ENCODE measurements at places on chromosomes 5 and 9.
A peak's percentile ranks its signal among the peaks of the same experiment; 100 is the strongest.

DNA sequence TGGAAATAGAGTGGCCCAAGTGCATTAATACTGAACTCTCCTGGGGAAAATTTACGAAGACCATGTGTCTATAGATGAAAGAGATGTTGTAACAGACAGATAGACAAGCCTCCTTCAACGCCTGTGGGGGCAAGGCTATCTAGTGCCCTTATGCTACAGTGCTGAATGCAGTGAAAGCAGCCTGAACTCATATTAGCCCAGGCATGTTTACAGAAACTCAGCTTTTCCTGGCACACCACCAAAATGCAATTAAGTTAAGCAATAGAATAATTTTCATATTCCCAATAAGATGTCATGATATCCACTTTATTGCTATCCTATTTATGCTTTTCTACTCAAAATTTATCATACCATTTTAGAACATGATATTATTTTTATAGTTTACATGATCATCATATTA lies 277.0 kb downstream of the DIRAS2 start:
- DNase-seq: no peak

DNA sequence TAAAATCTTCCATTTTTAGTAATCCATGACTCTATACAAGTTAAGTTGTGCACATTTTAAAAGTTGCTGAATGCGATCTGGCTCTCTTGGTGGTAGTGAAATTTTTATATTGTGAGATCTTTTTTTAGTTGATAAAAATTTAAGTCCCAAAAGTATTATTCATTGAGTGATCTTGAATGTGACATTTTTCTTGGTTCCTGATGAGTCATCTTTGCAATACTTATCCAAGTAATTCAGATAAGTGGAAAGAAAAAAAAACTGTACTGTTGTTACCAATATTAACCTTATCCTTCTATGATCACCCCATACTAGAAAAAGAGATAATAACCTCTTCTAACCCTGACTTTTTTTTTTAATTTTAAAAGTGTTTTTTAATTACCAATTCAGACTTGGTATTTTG lies 601.3 kb downstream of the PSAT1 start:
- no peak for DNase-seq

- no peak for DNase-seq
Observed at GRCh38 chr5:145712245-145712644, 122.9 kb downstream of the PRELID2 start.

- DNase-seq: no peak
Observed at GRCh38 chr5:119356612-119357188, 881 bp downstream of the TNFAIP8 start.

DNA sequence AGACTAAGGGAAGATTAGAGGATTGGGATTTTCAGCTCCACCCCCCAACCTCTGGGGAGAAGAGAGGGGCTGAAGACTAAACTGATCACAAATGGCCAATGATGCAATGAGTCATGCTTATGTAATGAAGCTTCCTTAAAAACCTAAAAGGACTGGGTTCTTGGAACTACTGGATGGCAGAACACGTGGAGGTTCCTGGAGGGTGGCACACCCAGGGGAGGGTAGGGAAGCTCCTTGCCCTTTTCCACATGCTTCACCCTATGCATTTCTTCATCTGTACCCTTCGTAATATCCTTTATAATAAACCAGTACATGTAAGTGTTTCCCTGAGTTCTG lies 48.6 kb downstream of the ARHGEF28 start:
- DNase-seq: no peak

DNA sequence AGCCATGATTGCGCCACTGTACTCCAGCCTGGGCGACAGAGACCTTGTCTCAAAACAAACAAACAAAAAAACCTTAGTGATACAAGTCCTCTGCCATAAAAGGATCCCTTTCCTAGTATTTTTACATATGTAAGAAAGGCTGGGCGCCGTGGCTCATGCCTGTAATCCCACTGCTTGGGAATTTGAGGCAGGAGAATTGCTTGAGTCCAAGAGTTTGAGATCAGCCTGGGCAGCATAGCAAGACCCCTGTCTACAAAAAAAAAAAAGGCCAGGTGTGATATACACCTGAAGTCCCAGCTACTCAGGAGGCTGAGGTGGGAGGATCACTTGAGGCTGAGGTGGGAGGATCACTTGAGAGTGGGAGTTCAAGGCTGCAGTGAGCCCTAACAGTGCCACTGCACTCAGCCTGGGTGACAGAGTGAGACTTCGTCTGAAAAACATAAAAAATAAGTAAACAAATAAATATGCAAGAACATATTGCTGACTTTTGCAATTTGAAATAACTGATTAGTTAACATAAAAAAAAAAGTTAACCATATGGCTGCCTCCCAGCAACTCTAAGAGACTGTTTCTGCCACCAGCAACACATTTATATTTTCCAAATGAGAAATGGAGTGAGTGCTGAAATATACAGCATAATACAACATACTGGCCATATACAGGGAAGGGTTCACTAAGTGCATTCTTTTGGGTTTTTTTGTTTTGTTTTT lies 6.9 kb downstream of the ZNF367 start:
- no peak for DNase-seq

- no peak for DNase-seq
Observed at GRCh38 chr5:128708841-128709240, 170.8 kb upstream of the FBN2 start.

GRCh38 chr5:79962575-79963222 lies 28.4 kb downstream of the MTX3 start:
- peak; percentile 8 for DNase-seq

DNA sequence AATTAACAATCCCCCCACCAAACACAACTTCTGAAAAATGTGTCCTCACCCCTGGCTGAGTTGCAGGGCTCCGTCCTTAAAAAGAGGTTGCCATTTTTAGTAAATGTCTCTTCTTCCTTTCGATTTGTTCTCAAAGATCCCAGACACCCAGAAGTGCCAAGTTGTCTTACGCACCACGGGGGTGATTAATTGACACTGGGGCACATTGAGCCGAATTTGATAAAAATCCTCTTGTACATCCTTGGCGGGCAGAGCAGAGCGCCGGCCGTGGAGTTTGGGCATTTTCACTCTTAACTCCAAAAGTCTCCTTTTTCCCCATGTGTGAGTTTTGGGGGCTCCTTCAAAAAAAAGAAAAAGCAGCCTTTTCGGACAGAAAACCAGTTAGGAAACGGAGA lies 4.5 kb downstream of the LMX1B start:
- no peak for DNase-seq

DNA sequence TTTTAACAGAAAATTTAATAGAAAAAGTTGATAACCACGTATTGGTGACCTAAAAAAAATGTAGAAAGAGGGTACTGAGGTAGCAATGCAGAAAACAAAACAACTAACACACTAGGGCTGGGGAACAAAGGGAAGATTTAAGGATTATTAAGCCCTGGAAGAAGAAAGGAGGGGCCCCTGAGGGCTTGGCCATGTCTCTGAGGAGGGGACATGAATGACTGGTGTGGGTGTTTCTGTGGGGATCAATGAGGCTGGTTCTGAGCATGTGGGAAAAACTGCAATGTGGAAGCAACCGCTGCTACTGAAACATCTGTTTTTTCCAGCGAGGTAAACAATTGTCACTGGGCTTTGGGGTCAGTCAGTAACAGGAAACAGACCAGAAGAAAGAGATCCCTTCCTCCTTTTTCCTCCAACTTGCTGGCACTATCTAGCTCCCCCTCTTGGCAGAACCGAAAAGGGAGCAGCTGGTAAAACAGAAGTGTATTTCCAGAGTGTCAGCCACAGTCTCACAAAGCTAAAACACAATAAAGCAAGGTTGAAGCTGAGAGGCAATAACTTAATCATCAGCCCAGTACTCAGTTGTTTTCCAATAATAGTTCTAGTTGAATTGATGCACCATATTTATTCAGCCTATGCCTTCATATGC lies 48.3 kb downstream of the ATPSCKMT start:
- no peak for DNase-seq

DNA sequence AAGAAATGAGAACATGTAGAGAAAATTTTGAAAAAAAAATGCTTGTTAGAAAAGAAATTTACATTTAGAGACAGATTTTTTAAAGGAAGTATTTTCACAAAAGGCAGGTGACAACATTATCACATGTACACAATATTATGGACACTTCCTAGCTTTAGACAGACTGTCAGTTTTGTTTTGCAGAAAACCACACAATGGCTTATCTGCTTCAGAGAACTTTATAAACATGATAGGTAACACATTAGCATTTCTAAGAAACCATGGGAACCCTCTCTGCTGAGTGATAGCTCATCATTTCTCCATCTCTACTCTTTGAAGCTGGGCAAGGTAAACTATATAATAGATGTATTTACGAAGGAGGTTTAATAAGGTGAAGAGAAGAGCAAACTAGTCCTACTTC lies 25.6 kb downstream of the POU5F2 start:
- DNase-seq: no peak

DNA sequence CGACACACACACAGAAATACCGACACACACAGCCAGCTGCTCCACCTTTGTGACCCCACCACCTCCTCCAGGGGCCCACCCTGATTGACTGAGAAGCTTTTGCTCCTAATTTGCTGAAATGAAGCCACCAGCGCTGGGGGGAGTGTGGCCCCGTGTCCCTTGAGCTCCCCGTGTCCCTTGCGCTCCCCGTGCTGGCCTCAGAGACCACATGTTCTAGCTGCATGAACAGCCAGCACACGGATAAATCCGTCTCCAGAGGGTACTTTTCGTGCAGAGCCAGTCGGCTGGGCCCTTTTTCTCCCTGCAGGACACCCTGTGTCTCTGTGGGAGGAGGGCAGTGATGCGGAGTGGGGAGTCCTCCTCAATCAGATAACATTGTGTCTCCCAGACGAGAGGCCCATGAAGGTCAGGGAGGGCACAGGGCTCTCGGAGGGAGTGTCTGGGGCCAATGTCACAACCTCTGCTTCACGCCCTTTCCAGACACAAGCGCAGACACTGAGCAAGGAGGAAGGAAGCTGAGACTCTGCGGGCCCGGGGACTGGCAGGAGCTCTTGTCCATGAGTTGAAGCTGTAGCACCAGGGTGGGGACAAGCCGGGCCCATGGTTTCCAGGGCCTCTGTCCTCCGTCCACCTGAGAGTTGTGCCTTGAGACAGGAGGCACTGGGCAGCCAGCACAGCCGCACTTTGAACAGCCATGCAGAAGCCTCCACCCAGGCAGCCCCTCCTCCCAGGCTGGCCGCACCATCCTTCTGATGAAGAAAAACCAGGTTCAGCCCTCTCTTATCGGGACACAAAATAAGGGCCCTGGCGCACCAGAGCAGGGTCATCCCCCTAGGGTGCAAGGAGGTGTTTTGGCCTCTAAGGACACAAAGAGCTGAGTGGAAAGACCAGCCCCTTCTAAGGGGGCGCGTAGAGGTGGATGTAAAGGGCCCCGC lies 36.4 kb upstream of the SLC6A19 start:
- no peak for DNase-seq

DNA sequence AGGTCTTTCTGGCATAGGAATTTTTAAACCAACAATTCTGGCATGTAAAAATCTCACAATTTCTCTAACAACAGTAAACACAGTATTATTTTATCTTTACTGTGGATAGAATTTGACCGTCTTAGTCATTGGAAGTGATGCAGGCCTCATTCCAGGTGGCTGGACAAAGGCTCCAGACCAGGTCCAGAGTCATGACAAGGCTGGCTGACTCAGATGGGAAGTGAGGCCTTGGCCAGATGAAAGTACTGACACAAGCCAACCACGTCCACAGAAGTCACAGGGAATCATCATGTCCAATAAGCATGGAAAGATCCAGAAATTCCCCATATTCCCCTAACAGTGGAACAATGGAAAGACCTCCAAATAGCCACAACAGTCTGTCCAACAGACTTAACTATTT lies 12.4 kb downstream of the SPOCK1 start:
- no peak for DNase-seq

DNA sequence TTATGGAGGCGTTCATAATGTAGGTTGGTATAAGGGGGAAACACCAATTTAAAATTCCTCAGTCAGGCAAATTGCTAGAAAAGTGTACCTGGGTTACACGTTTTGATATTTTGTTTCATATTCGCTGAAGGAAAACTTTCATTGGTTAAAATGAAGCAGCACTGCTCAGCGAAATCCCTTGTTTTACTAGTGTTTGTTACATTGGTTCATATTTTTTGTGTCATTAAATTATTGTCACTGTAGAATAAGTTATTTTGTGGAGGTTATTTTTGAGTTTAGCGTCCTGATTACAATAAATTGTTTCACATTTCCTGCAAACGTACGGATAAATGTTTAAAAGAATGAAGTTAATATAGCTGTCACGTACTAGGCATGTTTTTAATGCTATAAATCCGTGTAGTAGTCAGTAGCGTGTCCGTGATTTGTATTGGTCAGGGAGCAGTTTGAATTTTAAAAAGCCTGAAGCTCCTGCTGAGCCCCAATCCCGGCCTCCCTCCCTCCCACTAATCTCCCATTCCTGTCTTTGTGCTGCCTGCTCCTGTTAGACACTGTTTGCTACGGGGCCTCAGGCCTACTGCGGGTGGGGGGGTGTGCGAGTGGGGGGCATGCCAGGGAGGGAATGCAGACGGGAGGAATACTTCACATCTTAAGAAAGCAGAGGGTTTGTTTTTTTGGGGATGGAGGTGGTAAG lies 2.0 kb downstream of the NIPBL start:
- peak; percentile 79 for DNase-seq

DNA sequence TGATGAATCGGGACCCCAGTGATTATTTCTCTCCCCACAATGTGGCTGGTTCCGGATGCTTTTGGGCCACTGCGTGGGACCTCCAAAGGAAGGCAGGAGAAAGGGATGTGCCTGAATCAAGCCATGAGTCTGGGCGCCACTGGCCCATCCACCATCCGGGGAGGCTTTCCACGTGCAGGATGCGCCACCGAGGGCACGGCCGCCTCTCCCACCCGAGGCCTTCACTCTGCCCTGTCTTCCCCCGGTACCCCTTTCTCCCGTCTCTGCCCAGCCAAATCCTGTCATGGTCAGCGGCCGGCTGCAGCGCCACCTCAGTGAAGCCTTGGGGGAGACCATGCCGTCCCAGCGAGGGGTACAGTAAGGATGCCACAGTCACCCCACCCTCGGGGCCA lies 43.9 kb upstream of the GRHPR start:
- no peak for DNase-seq

- no peak for DNase-seq
Observed at GRCh38 chr5:174176511-174176910, 131.0 kb downstream of the NSG2 start.

DNA sequence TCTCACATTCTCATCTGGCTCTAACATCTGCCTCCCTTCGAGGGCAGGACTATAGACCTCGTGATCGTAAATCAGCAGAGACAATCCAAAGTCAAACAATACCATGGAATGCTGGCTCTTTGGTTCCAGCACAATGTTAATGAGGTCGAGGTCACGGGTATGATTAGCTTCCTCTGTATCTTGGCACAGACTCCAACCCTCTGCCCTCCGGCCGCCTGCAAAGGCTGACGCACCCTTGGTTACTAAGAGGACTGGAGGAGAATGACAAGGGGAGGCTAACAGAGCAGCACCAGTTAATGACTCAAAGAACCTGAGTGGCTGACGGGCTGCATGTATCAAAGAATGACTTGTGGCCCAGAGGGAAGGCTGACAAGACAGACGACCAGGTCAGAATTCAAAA lies 10.1 kb downstream of the LHFPL2 start:
- DNase-seq: no peak
